ENCODE measurements at places on chromosomes 3 and 15.

- no peaks in the 10 kb centered on the region for H3K27me3 ChIP-seq
- H3K36me3 ChIP-seq, result peaks cover 69% of the 10 kb centered on the region
- DNase-seq, result no peak
Measured at GRCh38 chr15:40016224-40016865, 22.6 kb downstream of the SRP14 start.

GRCh38 chr15:25742776-25743547, 120.2 kb downstream of the ATP10A start:
- DNase-seq, result no peak
- H3K27me3 ChIP-seq, result no peaks in the 10 kb centered on the region
- peaks cover 8% of the 10 kb centered on the region for H3K4me1 ChIP-seq
- no peak overlapping the region for H3K4me3 ChIP-seq

GRCh38 chr3:98744283-98744682, 18.9 kb upstream of the ST3GAL6 start:
- no peak overlapping the region for H3K27ac ChIP-seq
- H3K4me3 ChIP-seq, result no peak overlapping the region
- no peak for DNase-seq
- H3K27me3 ChIP-seq, result peaks cover 8% of the 10 kb centered on the region
- no peaks in the 10 kb centered on the region for H3K36me3 ChIP-seq
- no peaks in the 10 kb centered on the region for H3K4me1 ChIP-seq

- no peaks in the 10 kb centered on the region for H3K4me1 ChIP-seq
- no peak for DNase-seq
- H3K36me3 ChIP-seq, result no peaks in the 10 kb centered on the region
- no peak overlapping the region for H3K27ac ChIP-seq
- no peak overlapping the region for H3K4me3 ChIP-seq
- H3K27me3 ChIP-seq, result no peaks in the 10 kb centered on the region
Measured at GRCh38 chr3:59065240-59065639, 15.4 kb upstream of the CFAP20DC start.

DNA sequence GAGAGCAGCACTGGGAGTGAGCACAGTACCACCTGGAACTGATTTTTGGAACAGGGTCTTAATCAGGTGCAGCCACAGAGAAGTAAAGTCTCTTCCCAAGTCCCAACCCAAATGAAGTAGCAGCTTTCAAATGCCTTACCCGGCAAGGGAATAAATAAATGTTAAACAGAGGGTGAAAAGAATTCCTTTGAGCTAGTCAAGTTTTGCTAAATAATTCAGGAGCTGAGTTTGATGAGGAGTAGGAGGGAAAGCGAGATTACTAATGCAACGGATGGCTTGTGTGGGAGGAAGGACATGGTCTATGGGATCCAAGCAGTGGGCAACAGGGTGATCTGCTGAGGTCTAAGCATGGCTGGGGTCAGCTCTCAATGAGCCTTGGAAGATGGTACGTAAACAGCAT, 204.5 kb upstream of the ST8SIA2 start:
- H3K27me3 ChIP-seq, result 0 out of 2 replicates have a peak, but pooled peaks cover 3% of the 10 kb centered on the region
- H3K36me3 ChIP-seq, result no peaks in the 10 kb centered on the region
- H3K4me1 ChIP-seq, result no peaks in the 10 kb centered on the region
- H3K4me3 ChIP-seq, result no peak overlapping the region
- no peak for DNase-seq

DNA sequence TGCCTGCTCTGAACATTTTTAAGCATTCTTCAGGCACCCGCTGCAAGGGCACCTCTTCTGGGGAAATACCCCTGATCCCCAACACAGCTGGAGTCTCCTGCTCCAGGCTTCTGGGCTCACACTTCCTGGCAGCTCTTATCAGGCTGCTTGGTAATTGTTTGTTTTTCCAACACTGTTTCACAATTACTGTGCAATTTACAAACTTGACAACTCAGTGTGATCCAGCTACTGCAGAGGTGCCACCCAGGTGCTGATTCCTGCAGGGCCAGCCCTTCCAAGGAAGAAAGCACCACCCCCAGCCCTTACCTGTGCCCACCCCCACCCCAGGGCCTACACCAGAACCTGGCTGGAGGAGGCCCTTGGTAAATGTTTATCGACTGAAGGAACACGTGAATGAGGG, 66.5 kb downstream of the MAGEF1 start:
- H3K4me3 ChIP-seq, result no peak overlapping the region
- H3K27ac ChIP-seq, result no peak overlapping the region
